NCI-H446 treated with DMSO at 0.1 percent for 48 hours (cell line): ENCODE measurements at places on chromosomes 12 and 14.

DNA sequence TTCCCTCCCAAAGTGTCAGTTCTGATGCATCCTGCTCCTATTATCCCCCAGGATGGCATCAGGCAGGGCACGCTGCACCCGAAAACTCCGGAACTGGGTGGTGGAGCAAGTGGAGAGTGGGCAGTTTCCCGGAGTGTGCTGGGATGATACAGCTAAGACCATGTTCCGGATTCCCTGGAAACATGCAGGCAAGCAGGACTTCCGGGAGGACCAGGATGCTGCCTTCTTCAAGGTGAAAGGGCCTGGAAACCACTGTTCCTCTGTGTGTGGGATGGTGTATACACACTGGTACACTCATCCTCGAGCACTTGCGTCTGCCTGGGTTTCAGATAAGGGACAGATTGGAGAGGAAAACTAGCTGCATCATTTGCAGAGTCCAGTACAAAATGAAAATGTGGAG lies 1.0 kb downstream of the IRF9 start:
- no peak for DNase-seq

DNA sequence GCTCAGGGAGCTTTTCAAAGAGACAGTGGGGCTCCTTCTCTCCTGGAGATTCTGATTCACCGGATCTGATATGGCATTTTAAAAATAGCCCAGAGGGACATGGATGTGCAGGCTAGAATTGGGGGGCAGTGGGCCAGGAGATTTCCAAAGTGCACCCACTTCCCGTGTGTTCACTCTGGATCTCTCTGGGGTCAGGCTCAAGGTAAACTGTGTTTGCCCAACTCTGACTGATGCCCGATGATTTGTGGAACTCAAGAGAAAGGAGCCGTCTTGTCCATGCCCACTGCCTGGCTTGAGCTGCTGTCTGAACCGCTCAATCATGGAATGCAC lies 17.9 kb downstream of the FAM181A start:
- DNase-seq = no peak

DNA sequence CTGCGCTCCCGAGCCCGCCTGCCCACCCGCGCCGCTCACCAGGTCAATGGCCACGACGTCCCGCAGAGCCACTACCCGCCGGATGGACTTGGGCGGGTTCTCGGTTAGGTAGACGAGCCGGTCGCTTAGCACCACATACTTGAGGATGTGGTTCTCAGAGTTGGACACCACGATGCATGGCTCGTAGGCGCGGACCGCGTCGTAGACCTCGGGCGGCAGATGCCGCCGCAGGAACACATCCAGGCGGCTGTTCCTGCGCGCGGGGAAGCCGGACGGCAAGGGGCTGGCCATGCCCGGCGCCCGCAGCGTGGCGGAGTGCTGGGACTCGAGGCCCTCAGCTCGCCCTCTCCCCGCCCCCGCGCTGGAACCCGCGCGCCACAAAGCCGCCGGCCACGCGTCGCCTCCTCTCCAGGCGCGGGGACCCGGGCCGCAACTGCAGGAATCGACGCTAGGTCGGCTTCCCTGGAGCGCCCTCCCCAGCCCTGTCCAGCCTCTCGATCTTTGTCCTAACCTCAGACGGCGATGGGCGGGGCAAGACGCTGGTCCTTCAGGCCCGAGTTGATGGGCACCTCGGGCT lies at the start of gene C12orf56:
TSS of gene C12orf56 (minus strand) at position 484 of the 577 bp plus-strand sequence. CDS start at position 291, 193 bp downstream.
- no peak for DNase-seq

- peak; percentile 15 for DNase-seq
These were observed 145.8 kb downstream of the GRIN2B start for GRCh38 chr12:13835652-13836051.

- DNase-seq = peak; percentile 44
These were observed 50.9 kb upstream of the VASH1 start for GRCh38 chr14:76710056-76711010.

- no peak for DNase-seq
These were observed 38.7 kb downstream of the PRICKLE1 start for GRCh38 chr12:42550800-42551199.

DNA sequence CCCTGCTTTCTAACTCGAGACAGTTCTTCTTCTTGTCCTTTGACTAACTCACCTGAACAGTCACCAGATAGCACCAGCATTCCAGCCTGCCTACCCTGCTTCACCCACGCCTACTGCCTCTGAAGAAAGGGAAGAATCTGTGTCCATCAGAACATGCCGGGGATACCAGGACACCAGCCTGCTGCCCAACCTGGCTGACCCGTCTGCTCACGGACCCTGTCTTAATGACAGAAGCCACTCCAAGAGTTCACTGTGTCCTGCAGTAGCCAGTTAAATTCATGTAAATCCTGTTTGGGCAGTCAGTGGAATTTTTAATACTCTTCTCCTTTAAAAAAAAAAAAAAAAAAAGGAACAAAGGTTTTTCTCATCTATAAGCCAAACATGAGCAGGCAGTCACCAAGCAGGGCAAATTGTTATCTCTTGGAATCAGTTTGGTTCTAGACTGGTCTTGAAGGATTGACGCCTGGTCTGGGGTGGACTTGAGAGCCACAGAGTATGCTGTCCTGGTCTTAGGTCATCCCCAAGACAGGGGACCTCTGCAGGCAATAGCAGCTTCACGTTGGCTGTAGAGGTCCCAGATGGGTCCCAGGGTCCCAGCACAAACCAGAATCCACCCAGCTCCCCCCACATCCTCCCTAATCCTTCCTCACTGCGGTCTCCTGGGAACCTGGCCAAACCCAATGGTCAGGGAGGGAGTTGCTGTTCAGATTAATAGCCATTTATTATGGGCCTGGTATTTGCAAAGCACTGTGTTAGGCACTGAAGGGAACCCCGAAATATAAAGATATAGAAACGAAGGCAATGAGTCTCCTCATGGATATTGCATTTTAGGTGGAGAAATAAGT lies 181.1 kb upstream of the HIF1A start:
- DNase-seq = no peak

DNA sequence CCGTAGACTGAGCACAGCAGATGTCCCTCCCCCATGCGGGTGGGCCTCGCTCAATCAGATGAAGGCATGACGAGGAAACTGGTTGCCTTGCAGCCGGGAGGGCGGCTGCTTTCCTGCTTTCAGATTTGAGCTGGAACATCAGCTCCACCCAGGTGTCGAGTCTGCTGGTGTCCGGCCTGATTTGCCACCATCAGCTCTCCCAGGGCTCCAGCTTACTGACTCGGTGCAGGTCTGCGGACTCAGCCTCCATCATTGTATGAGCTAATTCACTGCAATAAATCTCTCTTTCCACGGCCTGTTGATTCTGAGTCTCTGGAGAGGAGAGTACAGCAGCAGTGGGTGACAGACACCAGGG lies 156.2 kb downstream of the KIF26A start:
- no peak for DNase-seq

- DNase-seq = no peak
These were observed 281.1 kb upstream of the NAV3 start for GRCh38 chr12:77549383-77550128.

DNA sequence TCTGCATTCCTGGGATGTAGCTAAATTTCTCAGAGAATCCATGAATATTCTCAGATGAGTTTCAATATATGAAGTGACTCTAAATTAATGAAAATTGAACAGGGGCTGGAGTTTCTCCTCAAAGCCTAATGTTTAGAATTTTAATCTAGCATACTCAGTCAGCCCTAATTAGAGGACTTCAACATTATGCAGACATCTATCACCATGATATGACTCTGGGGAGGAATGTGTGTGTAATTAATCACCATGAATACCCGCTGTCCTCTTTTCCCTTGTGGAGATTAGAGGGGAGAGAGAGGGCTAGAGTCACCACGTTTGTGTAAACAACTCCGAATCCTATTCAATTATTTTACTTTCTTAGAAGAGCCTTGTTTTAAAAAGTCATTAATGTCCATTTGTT lies 698.6 kb upstream of the MDGA2 start:
- no peak for DNase-seq

DNA sequence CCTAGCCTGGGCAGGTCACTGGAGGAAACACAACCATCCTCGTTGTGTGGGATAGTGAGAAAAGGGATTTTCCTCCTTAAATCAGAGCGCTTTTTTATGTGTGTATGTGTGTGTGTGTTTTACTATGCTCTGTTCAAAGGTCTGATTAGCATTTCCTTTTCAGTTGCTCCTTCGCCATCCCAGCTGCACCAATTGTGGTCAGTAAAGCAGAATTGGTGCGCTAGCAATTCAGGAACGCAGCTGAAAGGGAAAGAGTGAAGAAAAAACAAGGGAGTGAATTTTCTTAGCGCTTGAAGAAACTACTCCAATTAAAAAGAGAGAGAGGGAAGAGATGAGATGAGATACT lies 173.3 kb upstream of the PARP11 start:
- DNase-seq = no peak

DNA sequence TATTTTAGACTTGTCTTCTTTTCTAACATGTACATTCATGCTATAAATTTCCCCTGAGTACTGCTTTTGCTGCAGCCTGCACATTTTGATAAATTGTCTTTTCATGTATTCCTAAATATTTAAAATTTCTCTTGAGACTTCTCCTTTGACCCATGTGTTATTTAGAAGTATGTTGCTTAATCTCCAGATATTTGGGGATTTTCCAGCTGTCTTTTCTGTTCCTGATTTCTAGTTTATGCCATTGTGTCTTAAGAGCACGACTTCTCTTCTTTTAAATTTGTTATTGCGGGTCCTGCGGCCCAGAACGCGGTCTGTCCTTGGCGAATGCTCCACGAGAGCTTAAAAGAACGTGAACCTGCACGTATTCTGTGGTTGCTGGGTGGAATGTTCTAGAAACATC lies 136.4 kb downstream of the KIF26A start:
- no peak for DNase-seq

DNA sequence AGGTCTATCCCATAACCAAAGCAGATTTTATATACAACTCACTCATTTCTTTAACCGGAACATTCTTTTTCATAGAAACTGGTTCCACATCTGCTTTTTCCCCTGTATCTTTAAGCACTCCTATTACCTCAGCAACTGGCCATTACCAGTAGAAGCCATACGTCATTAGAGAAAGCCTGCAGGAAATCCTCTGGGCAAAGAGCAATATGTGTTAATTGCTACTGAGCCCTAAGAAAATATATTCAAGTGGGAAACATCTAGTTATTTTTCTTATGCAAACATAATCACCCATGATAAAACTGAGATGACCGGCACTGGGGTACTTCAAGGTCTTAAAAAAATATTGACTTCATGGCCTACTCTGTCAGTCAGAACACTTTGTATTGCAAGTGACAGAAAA lies 28.2 kb upstream of the CPSF6 start:
- no peak for DNase-seq

- DNase-seq = no peak
These were observed 42.9 kb upstream of the FZD10 start for GRCh38 chr12:130119241-130119861.

DNA sequence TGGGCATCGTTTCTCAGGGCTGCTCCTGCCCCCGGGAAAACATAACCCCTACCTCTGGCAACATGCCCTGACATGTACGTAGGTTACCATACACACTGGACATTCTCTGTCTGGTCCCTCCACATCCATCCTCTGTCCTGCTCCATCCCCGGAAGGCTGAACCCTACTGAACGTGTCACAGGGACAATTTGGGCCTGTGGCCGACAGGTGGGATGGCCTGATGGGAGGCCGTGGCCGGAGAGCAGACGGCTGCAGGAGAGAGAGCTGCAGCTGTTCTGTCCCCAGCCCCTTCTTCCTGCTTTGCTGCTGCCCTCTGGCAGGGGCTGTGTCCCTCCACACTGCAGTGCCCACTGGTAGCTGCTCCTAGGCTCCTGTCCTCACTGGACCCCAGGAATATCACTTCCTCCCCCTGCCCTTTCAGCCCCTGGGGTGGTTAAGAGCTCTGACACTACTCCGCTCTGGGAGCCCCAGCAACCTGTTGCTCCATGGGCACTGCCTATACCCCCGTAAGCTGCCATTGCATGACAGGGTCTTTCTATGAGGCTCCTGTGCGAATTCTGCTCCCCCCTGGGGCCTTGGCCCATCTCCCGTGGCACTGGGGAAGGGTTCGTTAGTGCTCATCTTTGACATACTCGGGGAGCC lies 125.6 kb downstream of the RBM19 start:
- DNase-seq = no peak

DNA sequence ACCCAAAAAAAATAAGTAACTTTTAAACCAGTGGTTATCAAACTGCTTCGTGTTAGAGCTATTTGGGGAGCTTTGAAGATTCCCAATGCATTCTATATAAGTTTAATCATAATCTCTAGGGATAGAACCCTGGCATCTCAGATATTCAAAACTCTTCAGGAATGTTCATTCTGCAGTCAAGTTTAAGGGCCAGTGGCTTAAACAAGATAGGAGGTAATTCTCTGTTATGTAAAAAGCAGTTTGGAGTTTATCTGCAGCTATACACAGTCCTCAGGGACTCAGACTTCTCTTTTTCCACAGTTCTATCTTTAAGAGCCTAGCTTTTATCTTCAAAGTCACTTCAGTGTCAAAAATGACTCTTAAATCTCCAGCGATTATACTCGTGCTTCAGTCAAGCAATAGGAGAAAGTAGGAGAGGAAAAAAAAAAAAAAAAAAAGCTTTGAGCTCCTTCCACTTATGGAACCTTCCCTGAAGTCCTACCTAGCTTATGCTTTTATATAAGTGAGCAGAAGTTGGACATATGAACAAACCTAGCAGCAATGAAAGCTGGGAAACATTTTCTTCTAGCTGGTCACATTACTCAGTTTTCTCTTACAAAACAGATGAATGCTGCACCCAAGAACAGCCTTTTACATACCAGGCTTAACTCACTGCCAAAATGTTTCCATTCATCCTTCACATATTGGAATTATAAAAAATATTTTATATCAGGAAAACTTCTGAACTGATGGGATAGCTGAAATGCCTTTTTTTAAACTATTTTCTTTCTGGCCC lies 302.8 kb downstream of the FSCB start:
- DNase-seq = no peak

GRCh38 chr14:105283899-105284298 lies 16.9 kb downstream of the BRF1 start:
- no peak for DNase-seq

GRCh38 chr14:54691525-54692283 lies 124.8 kb downstream of the SAMD4A start:
- DNase-seq = no peak

DNA sequence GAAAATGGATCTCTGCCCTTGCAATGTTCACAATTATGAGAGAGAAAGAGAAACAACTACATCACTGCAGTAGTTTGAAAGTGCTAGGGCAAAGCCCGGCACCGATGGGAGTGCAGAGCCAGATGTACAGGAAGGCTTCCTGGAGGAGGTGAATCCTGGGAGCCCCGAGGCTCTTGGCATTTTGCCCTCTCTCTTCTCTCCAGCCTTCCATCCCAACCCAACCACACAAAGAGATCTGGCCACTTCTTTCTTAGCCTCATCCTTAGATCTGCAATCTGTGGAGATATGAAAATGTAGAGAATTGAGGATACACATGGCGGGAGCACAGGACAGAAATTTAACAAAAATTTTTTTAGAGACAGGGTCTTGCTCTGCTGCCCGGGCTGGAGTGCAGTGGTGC lies 3.3 kb upstream of the PAPLN start:
- DNase-seq = no peak
